ENCODE measurements at places on chromosomes 5 and 9.

DNA sequence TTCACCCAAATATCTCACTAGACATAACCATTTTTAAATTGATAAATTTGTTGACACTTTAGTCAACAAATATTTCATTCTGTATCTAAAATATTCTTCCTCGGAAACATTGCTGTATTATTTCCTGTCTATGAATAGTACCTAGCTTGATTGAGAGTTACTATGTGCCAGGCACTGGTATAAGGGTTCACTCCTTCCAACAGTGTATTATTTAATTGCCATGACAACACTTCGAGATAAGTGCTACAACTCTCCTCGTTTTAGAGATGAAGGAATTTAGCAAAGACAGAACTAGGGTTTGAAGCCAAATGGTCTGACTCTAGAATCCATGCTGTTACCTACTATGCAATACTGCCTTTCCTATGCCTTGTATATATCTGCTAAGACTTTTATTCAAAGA is 287.2 kb downstream of the YTHDC2 start:
- DNase-seq = no peak

- DNase-seq = no peak
These were observed 146.3 kb downstream of the TTC39B start for GRCh38 chr9:15160673-15161072.

DNA sequence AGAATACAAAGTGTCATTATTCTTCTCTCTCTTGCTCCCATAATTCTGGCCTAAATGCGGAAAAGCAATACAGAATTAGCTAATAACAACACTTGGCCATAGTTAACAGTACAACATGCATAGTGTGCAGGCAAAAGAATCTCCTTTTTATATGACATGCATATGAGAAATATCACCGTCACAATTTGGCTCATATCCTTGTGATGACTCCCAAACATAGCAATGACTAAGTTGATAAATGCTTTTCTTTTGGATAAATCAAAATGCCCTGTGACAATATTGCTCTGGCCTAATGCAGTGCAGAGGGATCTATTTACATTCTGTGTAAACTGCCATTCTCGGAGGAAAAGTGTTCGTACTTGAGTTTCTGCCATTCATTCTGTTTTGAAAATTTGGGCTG is 121.9 kb upstream of the GHR start:
- DNase-seq = no peak

GRCh38 chr5:107545486-107545885 is 125.3 kb downstream of the EFNA5 start:
- DNase-seq = no peak

DNA sequence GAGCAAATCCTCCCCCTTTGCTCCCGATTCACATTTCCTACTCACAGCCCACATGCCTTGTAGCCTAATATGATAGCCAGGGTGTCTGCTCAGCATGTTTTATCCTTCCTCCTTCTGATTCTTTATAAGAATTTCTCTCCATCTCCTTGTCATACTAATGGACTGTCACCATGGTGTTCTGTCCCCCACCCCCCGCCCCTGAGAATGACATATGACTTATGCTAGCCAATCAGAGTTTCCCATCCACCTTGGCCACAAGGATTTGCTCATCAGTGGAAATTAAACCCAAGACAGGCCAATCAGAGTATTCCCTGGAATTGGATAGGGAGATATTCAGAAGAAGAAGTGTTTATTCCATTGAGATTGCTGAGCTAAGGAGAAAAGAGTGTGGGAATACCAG is 16.0 kb downstream of the ABLIM3 start:
- no peak for DNase-seq

Data from NCI-H1694 treated with DMSO at 0.1 percent for 48 hours (cell line).